Stimulated activated CD4-positive, alpha-beta T cell treated with anti-CD3 and anti-CD28 coated beads, Interleukin-2, amount 100 ng/mL, for 24 hours (primary cell): ENCODE measurements at places on chromosomes 12 and 14.

GRCh38 chr14:73188501-73188911, 48.8 kb upstream of the PAPLN start:
- no peak for DNase-seq

GRCh38 chr12:4786795-4787194, 66.6 kb downstream of the GALNT8 start:
- DNase-seq: no peak

DNA sequence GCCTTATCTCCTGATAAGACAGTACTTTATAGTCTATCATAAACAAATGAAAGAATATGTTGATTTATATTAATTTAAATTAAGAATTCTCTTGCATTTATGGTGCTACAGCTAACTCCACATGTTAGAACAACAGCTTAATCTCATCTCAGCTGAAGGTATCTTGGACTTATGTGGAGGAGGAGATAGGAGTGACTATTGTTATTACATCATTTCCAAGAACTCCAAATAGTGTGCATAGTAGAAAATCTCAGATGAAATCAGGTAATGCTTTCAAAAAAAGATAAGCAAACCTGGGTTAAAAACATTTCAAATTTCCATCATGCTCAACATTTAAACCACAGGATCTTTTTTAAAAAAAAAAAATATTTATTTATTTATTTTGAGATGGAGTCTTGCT, 31.3 kb upstream of the ISM2 start:
- no peak for DNase-seq

GRCh38 chr12:6612247-6612646, 5.1 kb upstream of the CHD4 start:
- DNase-seq: no peak

GRCh38 chr14:26204728-26205479, 392.9 kb downstream of the NOVA1 start:
- DNase-seq: no peak

- DNase-seq: no peak
These were observed 76.6 kb downstream of the HSPB8 start for GRCh38 chr12:119255314-119255713.

DNA sequence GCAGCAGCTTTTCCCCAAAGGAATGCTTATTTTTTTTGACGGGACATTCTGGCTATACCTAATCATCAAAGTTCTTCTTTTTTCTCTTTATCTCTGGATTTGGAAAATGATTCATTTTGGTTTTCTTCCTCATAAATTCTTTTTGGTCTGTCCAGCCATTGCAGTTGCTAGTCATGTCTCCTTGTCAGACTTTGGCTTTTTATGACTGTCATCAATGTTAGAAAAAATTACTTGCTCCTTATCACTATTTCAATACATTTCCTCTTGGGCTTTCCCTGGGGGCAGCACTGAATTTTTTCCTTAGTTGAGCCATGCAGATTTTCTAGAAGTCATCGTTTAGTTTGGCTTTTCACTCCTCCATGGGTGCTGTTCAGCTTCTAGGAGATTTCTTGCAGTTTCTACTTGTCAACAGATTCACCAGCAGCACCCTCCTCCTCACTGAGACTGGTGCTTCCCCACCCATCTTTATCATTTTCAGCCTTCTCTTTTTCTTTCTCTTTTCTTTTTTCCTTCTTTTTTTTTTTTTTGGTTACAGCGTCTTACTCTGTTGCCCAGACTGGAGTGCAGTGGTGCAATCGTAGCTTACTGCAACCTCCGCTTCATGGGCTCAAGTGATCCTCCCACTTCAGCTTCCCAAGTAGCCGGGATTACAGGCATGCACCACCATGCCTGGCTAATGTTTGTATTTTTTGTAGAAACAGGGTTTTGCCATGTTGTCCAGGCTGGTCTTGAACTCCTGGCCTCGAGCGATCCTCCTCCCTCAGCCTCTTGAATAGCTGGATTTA, 5.2 kb downstream of the ADIPOR2 start:
- no peak for DNase-seq

- DNase-seq: no peak
These were observed 98.7 kb downstream of the HECTD4 start for GRCh38 chr12:112283546-112283945.

GRCh38 chr12:69985656-69986055, 160.6 kb downstream of the MYRFL start:
- DNase-seq: peak; percentile 30

GRCh38 chr14:35052637-35053036, 6.6 kb downstream of the FAM177A1 start:
- no peak for DNase-seq

GRCh38 chr14:49915085-49915484, 22.2 kb downstream of the ARF6 start:
- DNase-seq: no peak

- DNase-seq: no peak
These were observed 44.6 kb downstream of the SFSWAP start for GRCh38 chr12:131755305-131756113.

- no peak for DNase-seq
These were observed 152.4 kb downstream of the KIF26A start for GRCh38 chr14:104290756-104291122.

DNA sequence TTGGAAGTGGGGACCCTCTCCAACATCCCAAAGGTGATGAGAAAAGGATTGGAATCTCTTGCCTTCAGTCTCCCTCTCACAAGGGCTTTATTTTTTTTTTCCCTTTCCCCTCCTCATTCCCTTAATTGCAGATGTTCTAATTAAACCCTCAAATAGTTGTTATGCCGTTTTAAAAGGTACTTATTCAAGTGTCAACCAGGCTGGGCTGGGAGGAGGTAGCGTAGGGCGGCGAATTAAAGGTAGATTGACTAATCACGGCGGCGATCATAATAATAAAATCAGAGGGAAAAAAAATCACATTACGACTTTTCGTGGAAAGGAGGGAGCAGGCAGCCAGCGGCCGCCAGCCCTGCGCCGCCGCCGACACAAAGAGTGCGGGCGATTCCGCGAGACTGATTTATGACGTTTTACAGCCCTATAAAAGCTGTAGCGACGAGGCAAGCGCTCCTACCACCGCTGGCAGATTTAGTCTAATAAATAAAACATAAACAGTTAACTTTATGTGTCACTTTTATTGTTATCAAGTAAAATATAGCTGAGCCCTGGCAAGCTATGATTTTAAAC, 1.7 kb upstream of the HOXC4 start:
- no peak for DNase-seq

DNA sequence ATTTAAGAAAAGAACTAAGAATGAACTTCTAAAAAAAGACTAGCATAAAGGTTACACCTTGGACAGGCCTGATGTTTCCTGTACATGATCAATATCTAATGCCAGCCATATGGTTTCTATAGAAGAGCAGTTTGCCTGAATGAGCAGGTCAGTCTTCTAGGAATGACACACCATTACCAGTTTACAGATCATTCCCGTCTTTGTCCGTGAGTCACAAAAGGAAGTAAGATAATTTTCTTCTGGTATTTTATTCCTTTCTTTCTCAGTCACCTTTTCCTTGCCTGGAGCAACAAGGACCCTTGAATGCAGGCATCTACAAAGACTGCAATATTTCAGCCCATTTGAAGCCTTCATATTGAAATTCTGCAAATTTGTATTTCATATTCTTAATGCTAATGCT, 44.6 kb upstream of the CNTN1 start:
- no peak for DNase-seq

DNA sequence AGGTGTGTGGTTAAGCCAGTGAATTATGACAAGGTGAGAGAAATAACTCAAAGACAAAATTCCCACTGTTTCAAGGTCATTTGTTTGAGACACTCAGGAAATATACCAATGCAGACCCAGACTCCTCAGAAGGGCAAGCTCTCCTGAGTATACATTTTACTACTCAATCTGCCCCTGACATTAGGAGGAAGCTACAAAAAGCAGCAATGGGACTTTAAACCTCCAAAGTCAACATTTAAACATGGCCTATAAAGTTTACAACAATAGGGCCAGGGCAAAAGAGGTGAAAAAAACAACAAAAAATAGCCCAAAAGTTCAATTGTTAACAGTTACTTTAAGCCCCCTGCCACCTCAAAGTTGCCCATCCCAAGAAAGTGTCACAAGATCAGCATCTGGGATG, 19.5 kb upstream of the PEX5 start:
- no peak for DNase-seq

- DNase-seq: no peak
These were observed 75.8 kb upstream of the CEP83 start for GRCh38 chr12:94535510-94535921.

- DNase-seq: no peak
These were observed 273.4 kb downstream of the BMP4 start for GRCh38 chr14:53683229-53683628.

DNA sequence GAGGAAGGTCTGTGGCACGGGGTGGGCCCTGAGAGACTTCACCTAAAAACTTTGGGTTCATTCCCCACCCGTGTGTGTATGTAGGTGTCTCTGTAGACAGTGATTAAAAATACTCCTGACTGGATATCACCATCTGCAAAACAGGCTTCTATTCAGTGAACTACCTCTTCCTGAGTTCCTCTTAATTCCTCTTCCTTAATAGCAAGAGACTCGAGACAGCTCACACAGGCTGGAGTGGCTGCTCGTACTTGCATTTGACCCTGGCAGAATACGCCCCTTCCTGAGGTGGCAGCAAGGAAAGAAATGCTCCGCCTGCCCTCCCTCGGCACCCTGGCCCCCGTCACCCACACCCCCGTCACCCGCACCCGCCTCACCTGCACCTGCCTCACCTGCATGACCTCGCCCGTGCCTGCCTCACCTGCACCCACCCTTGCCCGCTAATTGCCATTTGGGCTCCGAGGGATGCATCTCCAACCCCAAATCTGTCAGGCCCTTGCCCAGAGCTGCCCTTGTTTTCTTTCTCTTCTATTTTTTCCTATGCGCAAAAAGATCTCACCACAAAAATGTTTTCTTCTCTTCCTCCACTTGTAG, 90.0 kb downstream of the FBXL14 start:
- no peak for DNase-seq

- no peak for DNase-seq
These were observed 31.1 kb downstream of the CCDC198 start for GRCh38 chr14:57462551-57462950.

DNA sequence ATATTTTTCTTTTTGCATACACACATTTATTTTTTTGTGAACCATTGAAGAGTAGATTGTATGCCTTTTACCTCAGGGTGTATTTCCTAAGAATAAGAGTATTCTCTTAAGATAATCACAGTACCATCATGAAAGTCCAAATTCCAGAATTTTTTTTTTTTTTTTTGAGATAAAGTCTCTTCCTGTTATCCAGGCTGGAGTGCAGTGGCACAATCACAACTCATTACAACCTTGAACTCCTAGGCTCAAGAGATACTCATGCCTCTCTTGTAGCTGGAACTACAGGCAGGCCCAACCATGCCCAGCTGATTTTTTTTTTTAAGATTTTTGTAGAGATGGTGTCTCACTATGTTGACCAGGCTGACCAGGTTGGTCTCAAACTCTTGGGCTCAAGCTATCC, 10.9 kb downstream of the FRS2 start:
- no peak for DNase-seq

GRCh38 chr12:109036975-109037374, 15.4 kb upstream of the USP30 start:
- DNase-seq: no peak

DNA sequence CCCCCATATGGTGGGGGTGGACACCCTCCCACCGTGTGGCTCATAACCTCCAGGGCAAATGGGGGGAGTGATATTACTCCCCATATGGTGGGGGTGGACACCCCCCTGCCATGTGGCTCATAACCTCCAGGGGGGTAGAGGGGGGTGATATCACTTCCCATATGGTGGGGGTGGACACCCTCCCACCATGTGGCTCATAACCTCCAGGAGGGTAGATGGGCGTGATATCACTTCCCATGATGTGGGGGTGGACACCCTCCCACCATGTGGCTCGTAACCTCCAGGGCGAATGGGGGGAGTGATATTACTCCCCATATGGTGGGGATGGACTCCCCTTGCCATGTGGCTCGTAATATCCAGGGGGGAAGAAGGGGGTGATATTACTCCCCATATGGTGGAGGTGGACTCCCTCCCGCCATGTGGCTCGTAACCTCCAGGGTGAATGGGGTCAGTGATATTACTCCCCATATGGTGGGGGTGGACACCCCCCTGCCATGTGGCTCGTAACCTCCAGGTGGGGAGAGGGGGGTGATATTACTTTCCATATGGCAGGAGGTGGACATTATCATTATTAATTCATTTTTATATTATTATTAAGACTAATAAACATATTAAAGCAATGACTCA, 51.2 kb upstream of the OXA1L start:
- DNase-seq: no peak

- DNase-seq: no peak
These were observed 42.1 kb downstream of the STXBP6 start for GRCh38 chr14:25007832-25008231.

- no peak for DNase-seq
These were observed 127.7 kb downstream of the ZNF664 start for GRCh38 chr12:124100572-124101178.

DNA sequence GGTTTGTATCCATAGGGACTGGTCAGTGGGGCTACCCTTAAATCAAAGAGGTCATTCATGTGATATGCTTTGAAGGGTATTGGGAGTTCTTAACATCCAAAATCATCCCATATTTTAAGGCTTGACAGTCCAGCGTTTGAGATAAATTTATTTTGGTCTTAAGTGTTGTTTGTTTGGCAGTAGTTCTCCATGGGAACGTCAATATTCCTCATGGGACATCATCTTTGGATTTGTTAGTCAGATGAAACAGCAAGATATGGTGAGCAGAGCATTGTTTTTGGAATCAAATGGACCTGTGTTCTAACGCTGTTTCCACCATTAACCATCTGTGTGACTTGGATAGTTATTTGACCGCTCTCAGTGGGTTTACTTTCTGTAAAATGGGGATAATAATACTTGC, 45.9 kb upstream of the GSG1 start:
- no peak for DNase-seq

DNA sequence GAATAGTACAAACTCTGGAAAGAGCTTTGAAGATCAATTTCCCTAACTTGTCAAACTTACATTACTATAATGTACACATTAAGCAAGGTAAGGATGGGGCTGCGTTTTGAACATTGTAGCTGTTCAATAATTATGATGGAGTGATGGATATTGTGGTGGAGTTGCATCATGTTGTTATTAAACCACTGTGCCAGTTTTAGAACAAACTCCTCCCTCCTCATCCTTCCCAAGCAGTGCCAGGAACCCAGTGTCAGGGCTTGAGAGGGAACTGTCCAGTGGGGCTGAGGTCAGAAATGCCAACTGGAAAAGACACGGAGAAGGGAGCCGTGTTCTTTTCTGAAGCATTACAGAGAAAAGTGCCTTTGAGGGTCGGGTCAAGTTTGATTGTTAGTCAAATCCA, 31.9 kb upstream of the PAPOLA start:
- DNase-seq: no peak

- no peak for DNase-seq
These were observed 76.4 kb upstream of the METAP2 start for GRCh38 chr12:95397571-95397970.

DNA sequence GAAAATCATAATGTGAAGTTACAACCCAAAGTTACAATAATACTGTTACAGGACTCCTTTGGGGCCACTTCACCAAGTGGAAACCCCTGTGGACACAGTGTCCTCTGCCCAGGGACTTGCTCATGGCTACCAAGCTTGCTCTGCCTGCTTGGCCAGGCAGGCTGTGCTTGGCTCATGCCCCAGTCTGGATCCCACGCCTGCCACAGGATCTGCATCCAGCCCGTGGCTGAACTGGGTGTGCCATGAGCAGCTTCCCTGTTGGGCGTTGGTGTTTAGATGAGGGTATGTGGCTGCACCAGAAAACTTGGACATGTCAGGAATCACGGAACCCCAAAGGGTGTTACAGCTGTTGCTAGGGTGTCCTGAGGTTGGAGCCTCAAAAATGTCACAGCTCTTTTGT, 820.9 kb downstream of the SLC6A15 start:
- DNase-seq: no peak

GRCh38 chr14:55118761-55119160, 10.3 kb upstream of the LGALS3 start:
- DNase-seq: no peak
